Stimulated activated CD4-positive, alpha-beta T cell treated with anti-CD3 and anti-CD28 coated beads, Interleukin-4, amount 100 ng/mL, for 24 hours (primary cell): ENCODE measurements at places on chromosomes 11 and 22.
A peak's percentile ranks its signal among the peaks of the same experiment; 100 is the strongest.

- DNase-seq: no peak
Observed at GRCh38 chr11:103295704-103296103, 186.5 kb downstream of the DYNC2H1 start.

DNA sequence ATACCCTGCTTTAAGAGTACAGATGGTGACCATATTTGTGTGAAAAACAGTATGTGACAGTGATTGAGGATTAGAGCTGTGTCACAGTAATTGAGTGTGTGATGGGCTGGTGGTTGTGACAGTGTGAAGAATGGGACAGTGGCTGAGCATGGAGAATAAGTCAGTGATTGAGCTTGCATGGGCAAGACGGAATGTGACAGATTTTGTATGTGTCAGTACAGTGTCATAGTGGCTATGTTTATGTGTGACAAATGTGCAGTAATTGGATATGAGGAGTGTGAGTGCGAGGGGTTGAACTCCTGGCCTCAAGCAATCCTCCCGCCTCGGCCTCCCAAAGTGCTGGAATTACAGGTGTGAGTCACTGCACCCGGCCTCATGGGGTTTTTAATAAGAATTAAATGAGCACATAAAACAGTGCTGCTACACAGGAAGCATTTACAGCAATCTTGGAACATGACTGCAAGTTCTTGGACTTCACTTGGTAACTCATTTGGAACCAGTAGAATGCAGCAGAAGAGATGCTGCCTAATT is 583 bp upstream of the RRAS2 start:
- no peak for DNase-seq

- no peak for DNase-seq
Observed at GRCh38 chr11:112248201-112248600, 12.5 kb downstream of the PLET1 start.

DNA sequence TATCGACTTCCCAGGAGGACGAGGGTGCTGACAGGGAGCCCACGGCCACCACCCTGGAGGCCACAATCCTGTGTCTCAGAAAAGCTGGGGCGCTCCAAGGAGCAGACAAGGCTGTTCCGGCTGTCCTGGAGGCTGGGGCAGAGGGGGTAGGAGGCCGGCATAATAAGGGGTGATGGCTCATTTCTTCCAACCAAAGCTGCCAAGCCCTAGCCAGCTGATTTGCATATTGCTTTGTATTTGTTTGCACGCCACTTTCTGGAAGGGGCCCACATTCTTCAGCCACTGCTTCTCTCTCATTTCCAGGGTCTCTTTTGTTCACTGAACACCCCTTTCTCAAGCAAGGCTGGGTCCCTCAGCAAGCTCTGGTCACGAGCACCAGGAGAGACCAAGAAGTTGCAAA is 4.7 kb downstream of the PDE2A start:
- DNase-seq: no peak

- DNase-seq: no peak
Observed at GRCh38 chr22:46119093-46119728, 31.1 kb upstream of the PPARA start.

- no peak for DNase-seq
Observed at GRCh38 chr11:6799402-6799801, at the start of gene OR6A2. TSS of gene OR6A2 (minus strand) at chr11:6799689. CDS start at chr11:6795708, 3,981 bp downstream.

- DNase-seq: peak; percentile 83
Observed at GRCh38 chr11:65181569-65182257, at the start of gene CAPN1. TSS of gene CAPN1 (plus strand) at chr11:65181928. CDS start at chr11:65182702, 774 bp downstream.

- DNase-seq: no peak
Observed at GRCh38 chr11:88327462-88328143, 9.9 kb downstream of the CTSC start.

DNA sequence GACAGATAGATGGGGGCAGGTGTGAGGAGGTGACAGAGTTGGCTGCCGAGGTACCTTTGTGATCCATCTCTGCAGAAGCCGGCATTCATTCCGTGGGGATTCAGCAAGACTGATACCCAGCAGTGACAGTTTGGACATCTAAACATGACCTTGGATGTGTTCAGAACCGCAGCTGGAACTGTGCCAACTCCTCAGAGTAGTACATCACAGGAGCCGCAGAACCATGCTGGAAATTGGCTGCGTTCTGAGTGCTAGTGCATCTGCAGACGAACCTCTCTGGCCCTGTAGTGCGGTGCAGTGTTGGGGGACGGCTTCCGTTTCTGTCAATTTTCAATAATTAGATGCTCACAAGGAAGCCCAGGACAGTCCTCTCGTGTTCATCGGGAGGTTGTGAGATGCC is 772.1 kb downstream of the NTM start:
- DNase-seq: no peak

GRCh38 chr11:76766521-76766920 is 16.6 kb upstream of the TSKU start:
- no peak for DNase-seq
